IMR-90 (cell line): ENCODE measurements at places on chromosomes 7 and 10. TPM values are rescaled to one million over a fixed set of nuclear protein-coding genes. Genes with fewer than 3 reads are reported as not detected.

ZNF239 gene
- 10.8 and 12.7 TPM in 2 replicates for total RNA-seq

ZNF789 gene
- 4.2 and 4.8 TPM in 2 replicates for total RNA-seq

ECHDC3 gene
- 2.8 and 4.3 TPM in 2 replicates for total RNA-seq

SPOCK2 gene
- total RNA-seq: not detected in 2 replicates

FAM25G gene
- total RNA-seq: not detected in 2 replicates

SPDYE8 gene
- total RNA-seq: not detected in 2 replicates

PTER gene
- total RNA-seq: 5.0 and 6.9 TPM in 2 replicates

RAPGEF5 gene
- total RNA-seq: 0.18 and 0.28 TPM in 2 replicates

PARG gene
- total RNA-seq: 24.4 and 32.2 TPM in 2 replicates

CADPS2 gene
- 0.28 and 0.54 TPM in 2 replicates for total RNA-seq

FFAR4 gene
- total RNA-seq: not detected in 2 replicates

GRCh38 chr10:80441831-80442230 is 12.3 kb upstream of the TSPAN14 start:
- no peak for DNase-seq
- no peaks in the 10 kb centered on the region for H3K36me3 ChIP-seq
- H3K27ac ChIP-seq: no peak overlapping the region
- peaks cover 6% of the 10 kb centered on the region for H3K27me3 ChIP-seq
- no peaks in the 10 kb centered on the region for H3K4me1 ChIP-seq

DNA sequence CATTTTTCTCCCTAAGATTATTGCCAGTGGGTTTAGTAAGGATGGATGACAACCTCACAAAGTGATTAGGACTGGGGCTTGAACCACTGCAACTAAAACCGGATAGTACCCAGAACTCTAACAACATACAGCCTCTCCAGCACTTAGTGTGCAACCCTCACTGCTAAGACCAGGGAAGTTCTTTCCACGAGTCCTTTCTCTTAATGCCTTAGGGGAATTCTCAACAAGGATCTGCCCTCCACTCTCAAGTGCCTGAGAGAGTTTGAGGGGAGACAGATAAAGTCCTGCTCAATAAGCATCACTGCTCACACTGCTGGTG is 104.6 kb downstream of the NRP1 start:
- no peaks in the 10 kb centered on the region for H3K27me3 ChIP-seq
- H3K36me3 ChIP-seq: peaks cover 14% of the 10 kb centered on the region
- H3K4me3 ChIP-seq: no peak overlapping the region
- peak overlapping the region; percentile 33; the same call in 1 of the 2 replicates for H3K27ac ChIP-seq

DNA sequence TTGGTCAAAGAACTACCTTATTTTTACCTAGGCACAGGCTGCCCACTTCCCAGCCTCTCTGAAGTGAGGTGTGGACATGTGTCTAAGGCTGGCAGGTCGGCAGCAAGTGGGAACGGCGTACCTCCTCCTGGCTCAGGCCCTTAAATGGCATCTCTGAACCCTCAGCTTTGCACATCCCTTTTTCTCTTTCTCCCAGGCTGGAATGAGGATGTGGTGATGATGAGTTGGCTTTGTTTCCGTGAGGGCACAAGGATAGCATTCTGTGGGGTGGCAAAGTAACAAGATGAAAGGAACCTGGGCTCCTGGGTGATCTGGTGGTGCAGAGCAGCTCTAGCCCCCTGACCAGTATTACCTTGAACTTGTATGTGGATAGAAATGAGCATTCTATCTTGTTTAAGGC is 196.8 kb downstream of the REEP3 start:
- no peak overlapping the region for H3K4me3 ChIP-seq
- peaks cover 4% of the 10 kb centered on the region; the same call in 1 of the 2 replicates for H3K4me1 ChIP-seq
- H3K36me3 ChIP-seq: no peaks in the 10 kb centered on the region
- no peak for DNase-seq
- no peak overlapping the region for H3K27ac ChIP-seq
- peaks cover 2% of the 10 kb centered on the region; the same call in 1 of the 2 replicates for H3K27me3 ChIP-seq

DNA sequence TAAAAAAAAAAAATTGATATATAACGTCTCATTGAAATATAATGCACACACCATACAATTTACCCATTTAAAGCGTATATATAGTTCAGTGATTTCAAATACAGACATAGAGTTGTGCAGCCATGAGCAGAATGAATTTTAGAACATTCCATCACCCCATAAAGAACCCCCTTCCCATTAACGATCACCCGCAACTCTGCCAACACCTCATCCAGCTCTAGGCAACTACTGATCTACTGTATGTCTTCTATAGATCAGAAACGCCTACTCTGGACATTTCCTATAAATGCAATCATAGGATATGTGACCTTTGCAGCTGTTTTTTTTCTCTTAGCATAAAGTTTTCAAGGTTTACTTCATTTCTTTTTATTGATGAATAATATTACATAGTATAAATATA is 33.4 kb upstream of the GPAM start:
- no peak for DNase-seq
- peaks cover 2% of the 10 kb centered on the region for H3K27me3 ChIP-seq

GRCh38 chr7:75640201-75640600 is 98.5 kb downstream of the HIP1 start:
- H3K27me3 ChIP-seq: no peaks in the 10 kb centered on the region
- no peak for DNase-seq
- H3K4me1 ChIP-seq: peaks cover 10% of the 10 kb centered on the region; the same call in 1 of the 2 replicates
- H3K27ac ChIP-seq: no peak overlapping the region

GRCh38 chr7:153100691-153101237 is 341.2 kb downstream of the ACTR3B start:
- no peak overlapping the region for H3K27ac ChIP-seq
- no peaks in the 10 kb centered on the region for H3K4me1 ChIP-seq
- H3K36me3 ChIP-seq: no peaks in the 10 kb centered on the region
- H3K4me3 ChIP-seq: no peak overlapping the region

DNA sequence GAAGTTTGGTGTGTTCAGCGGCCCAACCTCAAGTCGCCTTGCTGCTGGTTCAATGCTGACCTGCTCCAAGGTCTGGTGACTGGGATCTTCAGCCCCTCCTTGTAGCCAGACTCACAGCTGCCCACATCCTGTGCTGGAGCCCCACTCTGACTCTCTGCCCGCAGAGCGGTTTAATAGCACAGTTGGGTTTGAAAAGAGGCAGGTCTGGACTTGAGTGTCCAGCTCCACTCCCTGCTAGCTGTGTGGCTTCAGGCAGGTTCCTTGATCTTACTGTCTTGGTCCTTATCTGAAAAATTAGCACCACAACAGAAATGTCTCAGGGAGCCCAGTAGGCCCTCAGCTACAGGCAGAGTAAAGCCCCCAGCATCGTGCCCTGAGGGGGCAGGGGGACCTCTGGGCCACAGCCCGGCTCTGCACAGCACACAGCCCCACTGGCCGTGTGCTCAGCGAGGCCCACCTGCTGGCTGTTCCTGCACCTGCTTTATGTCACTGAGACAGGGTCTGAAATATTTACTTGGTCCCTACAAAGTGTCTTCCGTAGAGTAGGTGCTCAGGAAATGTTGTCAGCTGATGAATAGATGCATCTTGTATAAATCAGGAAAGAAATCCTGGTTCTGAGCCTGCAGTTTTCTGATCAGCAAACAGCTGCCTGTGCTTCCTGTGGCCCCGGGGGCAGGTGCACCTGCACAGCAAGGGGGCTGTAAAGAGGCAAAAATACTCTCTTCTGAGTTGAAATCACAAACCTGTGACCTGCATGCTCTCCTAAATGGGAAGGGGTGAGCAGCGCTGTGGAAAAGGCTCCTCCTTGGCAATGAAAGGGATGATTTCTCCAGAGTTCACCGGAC is 155.5 kb downstream of the SVIL start:
- no peaks in the 10 kb centered on the region for H3K27me3 ChIP-seq
- no peak overlapping the region for H3K4me3 ChIP-seq
- peaks cover 5% of the 10 kb centered on the region for H3K4me1 ChIP-seq
- peaks cover 28% of the 10 kb centered on the region for H3K36me3 ChIP-seq
- no peak overlapping the region for H3K27ac ChIP-seq
- DNase-seq: peak; percentile 10

DNA sequence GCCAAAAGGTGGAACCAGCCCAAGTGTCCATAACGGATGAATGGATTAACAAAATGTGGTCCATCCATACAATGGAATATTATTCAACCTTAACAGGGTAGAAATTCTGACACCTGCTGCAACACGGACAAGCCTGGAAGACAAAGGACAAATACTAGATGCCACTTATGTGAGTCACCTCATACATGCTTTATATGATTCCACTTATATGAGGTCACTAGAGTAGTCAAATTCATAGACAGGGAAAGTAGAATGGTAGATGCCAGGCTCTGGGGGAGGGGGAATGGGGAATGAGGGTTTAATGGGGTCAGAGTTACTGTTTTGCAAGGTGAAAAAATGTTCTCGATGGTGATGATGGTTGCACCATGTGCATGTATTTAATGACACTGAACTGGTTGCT is 34.0 kb upstream of the CYTH3 start:
- no peak overlapping the region for H3K27ac ChIP-seq
- H3K27me3 ChIP-seq: no peaks in the 10 kb centered on the region
- peaks cover 6% of the 10 kb centered on the region for H3K4me1 ChIP-seq
- DNase-seq: peak; percentile 74
- H3K4me3 ChIP-seq: no peak overlapping the region

GRCh38 chr10:53852450-53853175 is 948.4 kb downstream of the PCDH15 start:
- H3K4me3 ChIP-seq: no peak overlapping the region
- no peaks in the 10 kb centered on the region for H3K27me3 ChIP-seq
- H3K27ac ChIP-seq: no peak overlapping the region

- H3K4me1 ChIP-seq: peaks cover 4% of the 10 kb centered on the region
- no peaks in the 10 kb centered on the region for H3K27me3 ChIP-seq
- peak; percentile 41 for DNase-seq
- H3K27ac ChIP-seq: no peak overlapping the region
These were observed 471.3 kb downstream of the PARD3 start for GRCh38 chr10:34343764-34344163.

GRCh38 chr7:103679151-103680132 is 233.4 kb upstream of the SLC26A5 start:
- no peaks in the 10 kb centered on the region for H3K27me3 ChIP-seq
- no peaks in the 10 kb centered on the region for H3K36me3 ChIP-seq
- peaks cover 3% of the 10 kb centered on the region; the same call in 1 of the 2 replicates for H3K4me1 ChIP-seq
- H3K4me3 ChIP-seq: no peak overlapping the region
- DNase-seq: peak; percentile 71

DNA sequence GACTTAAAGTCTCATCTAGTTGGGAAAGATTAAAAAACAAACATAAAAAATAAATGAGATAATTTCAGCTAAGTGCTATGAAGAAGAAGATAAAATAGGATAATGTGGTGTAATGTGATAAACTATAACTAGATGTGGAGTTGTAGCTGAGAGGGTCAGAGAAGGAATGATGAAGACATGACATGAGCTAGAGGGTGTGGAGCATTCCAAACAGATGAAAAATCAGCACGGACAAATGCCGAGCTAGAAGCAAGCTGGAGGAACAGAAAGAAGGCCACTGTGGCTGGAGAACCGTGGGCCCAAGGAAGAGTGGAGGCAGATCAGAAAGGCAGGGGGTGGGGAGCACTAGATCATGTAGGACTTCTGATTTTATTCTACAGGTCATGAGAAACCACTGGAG is 70.6 kb downstream of the CDK6 start:
- no peaks in the 10 kb centered on the region for H3K27me3 ChIP-seq
- H3K27ac ChIP-seq: peak overlapping the region; percentile 63; the same call in 1 of the 2 replicates
- H3K36me3 ChIP-seq: peaks cover 4% of the 10 kb centered on the region
- H3K4me3 ChIP-seq: no peak overlapping the region

GRCh38 chr10:4670737-4671136 is 155.3 kb upstream of the AKR1E2 start:
- no peaks in the 10 kb centered on the region for H3K27me3 ChIP-seq
- no peak overlapping the region for H3K4me3 ChIP-seq
- no peak overlapping the region for H3K27ac ChIP-seq
- H3K4me1 ChIP-seq: peaks cover 6% of the 10 kb centered on the region
- H3K36me3 ChIP-seq: no peaks in the 10 kb centered on the region

DNA sequence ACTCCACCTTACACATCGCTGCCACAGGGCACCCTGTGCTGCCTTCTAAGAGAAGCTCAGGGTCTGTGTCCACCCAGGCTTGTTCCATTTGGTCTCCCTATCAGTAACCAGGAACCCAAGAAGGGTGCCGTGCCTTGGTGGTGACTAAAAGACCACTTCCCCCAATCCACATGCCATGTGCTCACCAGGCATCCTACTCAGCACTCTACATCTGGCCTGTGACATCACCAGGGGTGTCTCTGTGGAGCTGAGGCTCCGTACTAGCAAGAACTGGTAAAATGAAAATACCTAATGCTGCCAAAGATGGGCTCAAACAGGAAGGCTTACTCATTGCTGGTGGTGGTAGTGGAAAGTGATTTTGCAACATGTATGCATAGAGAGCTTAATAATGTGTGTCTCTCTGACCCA is 19.0 kb upstream of the C10orf71 start:
- H3K27me3 ChIP-seq: peaks cover 41% of the 10 kb centered on the region
- H3K4me1 ChIP-seq: no peaks in the 10 kb centered on the region
- H3K36me3 ChIP-seq: no peaks in the 10 kb centered on the region
- H3K27ac ChIP-seq: no peak overlapping the region

DNA sequence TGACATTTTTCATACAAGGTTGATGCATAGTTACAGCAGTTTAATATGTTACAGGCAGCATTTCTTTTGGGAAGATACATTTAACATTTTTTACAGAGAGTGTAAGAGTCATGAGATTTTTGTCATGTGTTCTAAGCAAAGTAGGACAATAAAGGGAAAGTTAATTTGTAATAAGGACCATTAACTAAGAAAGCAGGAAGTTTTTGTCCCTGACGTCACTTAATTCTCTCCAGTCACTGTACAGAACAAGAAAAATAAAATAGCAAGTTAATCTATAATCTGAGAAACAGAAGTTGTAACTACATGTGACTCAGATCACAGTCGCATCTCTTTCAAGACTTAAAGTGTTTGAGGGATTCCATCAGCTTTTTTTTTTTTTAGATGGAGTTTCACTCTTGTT is 49.5 kb upstream of the CAPZA2 start:
- H3K4me1 ChIP-seq: no peaks in the 10 kb centered on the region
- no peaks in the 10 kb centered on the region for H3K27me3 ChIP-seq

DNA sequence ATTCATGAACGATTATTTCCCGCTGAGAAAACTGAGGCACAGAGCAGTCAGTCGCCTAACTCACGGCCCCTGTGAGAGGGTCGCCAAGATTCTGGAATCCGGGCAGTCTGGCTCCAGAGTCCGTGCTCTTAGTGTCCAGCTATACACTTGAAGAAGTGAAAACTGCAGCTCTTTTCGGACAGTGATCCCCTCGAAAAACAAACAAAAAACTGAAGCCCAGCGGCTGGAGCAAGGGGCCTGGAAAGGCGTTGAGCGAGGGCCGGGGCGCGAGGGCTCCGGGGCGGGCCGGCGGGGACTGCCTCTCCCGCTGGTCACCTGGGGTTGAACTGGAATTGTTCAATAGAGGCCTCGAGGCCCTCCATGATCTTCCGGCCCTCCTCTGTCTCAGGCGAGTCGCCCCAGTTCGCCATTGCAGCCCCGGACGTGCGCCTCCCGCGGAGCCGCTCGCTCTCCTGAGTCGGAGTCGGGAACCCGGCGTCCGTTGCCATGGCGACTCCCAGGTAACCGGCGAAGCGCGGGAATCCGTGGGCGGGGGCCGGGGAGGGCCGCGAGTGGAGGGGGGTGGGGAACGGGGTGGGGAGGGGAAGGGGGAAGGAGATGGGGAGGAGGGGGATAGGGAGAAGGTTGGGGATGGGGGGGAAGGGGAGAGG is 881 bp downstream of the C10orf67 start:
- peak overlapping the region; percentile 5; the same call in 1 of the 2 replicates for H3K27ac ChIP-seq
- peak overlapping the region; percentile 54 for H3K4me3 ChIP-seq
- H3K27me3 ChIP-seq: no peaks in the 10 kb centered on the region
- DNase-seq: peak; percentile 30
- peaks cover 3% of the 10 kb centered on the region for H3K4me1 ChIP-seq
- H3K36me3 ChIP-seq: no peaks in the 10 kb centered on the region

GRCh38 chr10:125231116-125231812 is 70.9 kb upstream of the CTBP2 start:
- no peak overlapping the region for H3K4me3 ChIP-seq
- peaks cover 12% of the 10 kb centered on the region for H3K4me1 ChIP-seq
- no peaks in the 10 kb centered on the region for H3K27me3 ChIP-seq
- peak overlapping the region; percentile 46 for H3K27ac ChIP-seq
